WTC11 (cell line): ENCODE measurements at places on chromosomes 12 and 14.

DNA sequence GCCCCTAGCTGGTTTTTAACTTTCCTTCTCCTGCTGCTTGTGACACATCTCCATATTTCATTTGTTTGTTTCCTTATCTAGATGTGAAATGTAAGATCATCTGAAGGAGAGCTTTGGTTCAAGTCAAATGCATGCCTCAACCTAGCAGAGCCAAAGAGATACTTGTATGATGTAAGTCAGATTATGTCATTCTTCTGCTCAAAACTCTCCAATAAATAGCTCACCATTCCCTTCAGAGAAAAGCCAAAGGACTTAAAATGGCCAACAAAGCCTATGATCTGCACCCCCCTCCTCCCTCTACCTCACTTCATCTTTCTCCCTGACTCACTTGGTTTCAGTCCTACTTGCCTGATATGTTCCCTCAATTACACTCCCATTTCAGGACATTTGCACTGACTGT is 68.1 kb downstream of the COX16 start:
- H3K4me3 ChIP-seq, result no peak overlapping the region
- no peaks in the 10 kb centered on the region for H3K27me3 ChIP-seq
- H3K4me1 ChIP-seq, result no peaks in the 10 kb centered on the region; the same call in 1 of the 2 replicates
- peak overlapping the region; percentile 77 for H3K27ac ChIP-seq

DNA sequence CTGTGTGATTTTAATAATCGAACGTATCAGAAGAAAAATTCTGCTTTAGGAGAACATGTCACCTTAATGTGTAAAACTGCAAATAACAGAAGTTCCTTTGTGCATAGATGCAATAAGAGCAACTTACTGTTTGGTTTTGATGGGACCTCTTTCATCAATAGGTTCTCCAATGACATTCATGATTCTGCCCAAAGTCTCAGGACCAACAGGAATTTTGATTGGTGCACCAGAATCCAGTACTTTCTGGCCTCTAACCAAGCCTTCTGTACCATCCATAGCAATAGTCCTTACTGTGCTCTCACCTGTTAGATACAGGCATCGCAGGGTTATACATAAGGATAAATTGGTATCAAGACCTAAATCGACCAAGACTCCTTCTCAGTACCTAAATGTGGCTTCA is 1.1 kb downstream of the ATP5F1B start:
- no peaks in the 10 kb centered on the region; the same call in 1 of the 2 replicates for H3K27me3 ChIP-seq
- peaks cover 20% of the 10 kb centered on the region for H3K4me1 ChIP-seq
- DNase-seq, result no peak
- H3K4me3 ChIP-seq, result peak overlapping the region; percentile 99

GRCh38 chr12:132071040-132071810 is 72.9 kb downstream of the DDX51 start:
- H3K4me3 ChIP-seq, result no peak overlapping the region
- H3K27ac ChIP-seq, result peak overlapping the region; percentile 60; the same call in 1 of the 2 replicates
- H3K4me1 ChIP-seq, result no peaks in the 10 kb centered on the region
- peaks cover 58% of the 10 kb centered on the region for H3K36me3 ChIP-seq
- no peaks in the 10 kb centered on the region for H3K27me3 ChIP-seq

- H3K27ac ChIP-seq, result peak overlapping the region; percentile 77
- peak overlapping the region; percentile 95 for H3K4me3 ChIP-seq
- H3K27me3 ChIP-seq, result peaks cover 44% of the 10 kb centered on the region
- peak; percentile 97 for DNase-seq
- H3K4me1 ChIP-seq, result peaks cover 30% of the 10 kb centered on the region
Observed at GRCh38 chr12:6778574-6779550, 6.5 kb downstream of the LAG3 start.

- no peaks in the 10 kb centered on the region for H3K27me3 ChIP-seq
- H3K4me1 ChIP-seq, result peaks cover 2% of the 10 kb centered on the region; the same call in 1 of the 2 replicates
- H3K36me3 ChIP-seq, result no peaks in the 10 kb centered on the region
Observed at GRCh38 chr12:68497702-68498101, 113.0 kb upstream of the RAP1B start.

DNA sequence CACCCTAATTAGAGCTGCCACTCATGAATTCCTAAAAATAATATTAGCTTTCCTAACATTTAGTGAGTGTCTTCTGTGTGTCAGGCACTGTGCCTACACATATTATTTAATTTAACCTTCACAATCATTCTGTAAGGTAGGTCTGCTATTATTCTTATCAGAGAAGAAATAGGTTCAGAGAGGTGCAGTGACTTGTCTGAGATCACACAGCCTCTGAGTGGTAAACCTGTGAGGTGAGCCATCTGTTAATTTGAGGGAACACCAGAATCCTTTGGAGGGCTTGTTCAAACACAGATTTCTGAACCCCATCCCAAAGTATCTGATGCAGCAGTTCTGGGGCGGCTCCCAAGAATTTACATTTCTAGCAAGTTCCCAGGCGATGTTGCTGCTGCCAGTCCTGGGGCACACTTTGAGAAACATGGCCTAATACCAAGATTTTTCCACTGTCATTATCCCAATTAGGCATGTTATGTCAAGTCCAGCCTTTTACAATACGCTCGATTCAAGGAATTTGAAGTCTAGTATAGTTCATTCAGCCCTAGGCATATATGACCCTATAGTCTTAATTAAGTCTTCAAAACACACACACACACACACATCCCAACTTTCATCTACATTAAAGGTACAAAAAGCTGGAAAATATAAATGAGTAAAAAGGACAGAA is 19.9 kb upstream of the COX6A1 start:
- H3K27me3 ChIP-seq, result peaks cover 23% of the 10 kb centered on the region
- H3K36me3 ChIP-seq, result no peaks in the 10 kb centered on the region
- no peak overlapping the region; the same call in 1 of the 2 replicates for H3K27ac ChIP-seq
- peaks cover 23% of the 10 kb centered on the region for H3K4me1 ChIP-seq
- no peak for DNase-seq

DNA sequence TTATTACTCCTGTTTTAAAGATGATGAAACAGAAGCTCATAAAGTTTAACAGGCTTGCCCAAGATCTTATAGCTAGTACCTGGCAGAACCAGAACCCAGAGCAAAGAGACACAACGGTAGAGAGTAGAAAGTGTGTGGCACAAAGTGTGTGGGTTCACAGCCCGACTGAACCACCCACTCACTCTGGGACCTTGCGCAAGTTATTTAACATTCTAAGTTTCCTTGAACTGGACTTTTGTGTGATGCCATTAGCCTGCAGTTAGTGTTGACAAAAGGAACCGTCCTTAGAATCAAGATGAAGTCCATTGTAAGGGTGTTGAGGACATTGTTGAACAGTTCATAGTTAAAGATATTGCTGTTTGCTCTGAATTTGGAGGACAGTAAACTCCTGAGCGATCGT is 29.9 kb upstream of the RIC8B start:
- no peak overlapping the region for H3K27ac ChIP-seq
- no peaks in the 10 kb centered on the region for H3K27me3 ChIP-seq
- peaks cover 48% of the 10 kb centered on the region for H3K4me1 ChIP-seq
- no peaks in the 10 kb centered on the region for H3K36me3 ChIP-seq
- no peak for DNase-seq
- H3K4me3 ChIP-seq, result no peak overlapping the region

- DNase-seq, result no peak
- H3K27ac ChIP-seq, result no peak overlapping the region
- no peaks in the 10 kb centered on the region; the same call in none of the 2 replicates for H3K27me3 ChIP-seq
- H3K4me3 ChIP-seq, result no peak overlapping the region
Observed at GRCh38 chr12:27901959-27902358, 70.6 kb downstream of the PTHLH start.

- peaks cover 30% of the 10 kb centered on the region for H3K36me3 ChIP-seq
- H3K4me3 ChIP-seq, result no peak overlapping the region
- no peak for DNase-seq
- H3K27me3 ChIP-seq, result no peaks in the 10 kb centered on the region; the same call in 1 of the 2 replicates
Observed at GRCh38 chr12:130391186-130391585, 53.5 kb downstream of the PIWIL1 start.

- no peaks in the 10 kb centered on the region; the same call in none of the 2 replicates for H3K36me3 ChIP-seq
- peaks cover 34% of the 10 kb centered on the region for H3K27me3 ChIP-seq
- DNase-seq, result no peak
- H3K4me1 ChIP-seq, result peaks cover 41% of the 10 kb centered on the region
Observed at GRCh38 chr14:53968726-53969125, 12.1 kb upstream of the BMP4 start.
